Karpas-422 (cell line): ENCODE measurements at places on chromosomes 1 and 21. TPM values are rescaled to one million over a fixed set of nuclear protein-coding genes. Genes with fewer than 3 reads are reported as not detected.

GRCh38 chr1:160823296-160823695 lies 27.3 kb downstream of the LY9 start:
- H3K4me1 ChIP-seq, result no peaks in the 10 kb centered on the region
- no peak for DNase-seq
- no peaks in the 10 kb centered on the region for H3K27me3 ChIP-seq
- no peaks in the 10 kb centered on the region for H3K36me3 ChIP-seq
- H3K27ac ChIP-seq, result no peak overlapping the region

DNA sequence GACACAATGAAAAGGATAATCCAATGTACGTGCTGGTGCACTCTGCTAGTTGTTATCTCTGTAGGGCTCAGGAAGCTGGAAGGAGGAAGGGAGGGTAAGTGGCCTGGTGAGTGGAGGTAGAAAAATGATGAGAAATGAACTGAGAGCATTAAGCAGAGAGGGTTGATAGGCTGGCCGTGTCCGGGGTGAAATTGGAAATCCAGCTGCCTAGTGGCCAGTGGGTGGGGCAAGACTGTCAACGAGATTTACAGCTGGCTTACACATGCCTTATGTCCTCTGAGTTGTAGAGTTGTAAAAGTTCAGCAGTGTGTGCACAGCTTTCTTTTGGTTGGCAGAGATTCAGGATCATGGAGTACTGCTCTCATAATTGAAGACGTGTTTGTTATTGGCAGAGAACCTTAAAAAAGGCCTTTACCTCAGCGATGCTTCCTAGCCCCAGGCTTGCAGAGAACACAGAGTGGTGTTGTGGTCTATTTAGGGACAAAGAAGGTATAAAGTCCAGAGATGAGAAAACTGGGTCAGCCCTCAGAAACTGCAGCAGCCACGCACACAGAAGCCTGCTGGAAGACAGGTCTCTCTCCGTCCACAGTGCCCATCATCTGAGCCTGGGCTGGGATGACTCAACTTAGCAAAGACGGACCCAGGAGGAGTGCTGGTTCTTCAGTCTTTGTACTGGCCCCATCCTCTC lies 132.4 kb downstream of the EDEM3 start:
- no peaks in the 10 kb centered on the region for H3K4me1 ChIP-seq
- no peak overlapping the region for H3K4me3 ChIP-seq
- H3K36me3 ChIP-seq, result no peaks in the 10 kb centered on the region
- 0 out of 2 replicates have a peak, but pooled peaks cover 5% of the 10 kb centered on the region for H3K27me3 ChIP-seq

GRCh38 chr1:170375082-170375723 lies 156.8 kb upstream of the GORAB start:
- H3K4me3 ChIP-seq, result no peak overlapping the region
- DNase-seq, result no peak
- no peaks in the 10 kb centered on the region for H3K27me3 ChIP-seq
- H3K4me1 ChIP-seq, result no peaks in the 10 kb centered on the region
- H3K36me3 ChIP-seq, result no peaks in the 10 kb centered on the region

DNA sequence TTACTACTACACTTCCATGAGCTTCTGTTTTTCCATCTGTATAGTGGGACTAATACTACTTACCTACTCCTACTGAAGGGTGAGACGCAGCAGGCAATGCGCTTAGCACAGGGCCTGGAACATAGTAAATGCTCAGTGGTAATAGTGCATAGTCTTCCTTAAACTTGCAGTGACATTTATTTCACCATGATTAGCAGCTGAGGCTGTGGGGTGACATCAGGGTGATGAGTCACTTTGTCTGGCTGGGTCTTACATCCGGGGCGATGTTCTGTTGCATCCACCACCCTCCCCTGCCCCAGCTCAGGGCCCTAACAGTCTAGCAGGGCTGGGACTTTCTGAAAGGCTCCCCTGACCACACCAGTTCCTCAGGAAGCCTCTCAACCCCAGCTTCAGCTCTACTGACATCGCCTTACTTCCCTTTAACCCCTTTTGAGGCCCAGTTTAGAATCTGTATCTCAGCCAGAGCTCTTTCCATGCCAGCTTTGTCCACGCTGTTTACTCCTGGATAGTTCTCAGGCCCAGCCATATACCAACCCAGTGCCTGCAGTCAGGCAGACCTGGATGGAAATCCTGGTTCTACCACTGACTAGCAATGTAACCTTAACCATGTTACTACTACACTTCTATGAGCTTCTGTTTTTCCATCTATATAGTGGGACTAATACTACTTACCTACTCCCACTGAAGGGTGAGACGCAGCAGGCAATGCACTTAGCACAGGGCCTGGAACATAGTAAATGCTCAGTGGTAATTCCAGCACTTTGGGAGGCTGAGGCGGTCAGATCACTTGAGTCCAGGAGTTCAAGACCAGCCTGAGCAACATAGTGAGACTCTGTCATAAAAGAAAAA lies 66.3 kb downstream of the CD58 start:
- no peak for DNase-seq
- H3K4me1 ChIP-seq, result no peaks in the 10 kb centered on the region
- no peak overlapping the region for H3K27ac ChIP-seq
- H3K27me3 ChIP-seq, result no peaks in the 10 kb centered on the region

GRCh38 chr1:227459977-227460376 lies 103.4 kb upstream of the ZNF678 start:
- no peaks in the 10 kb centered on the region for H3K4me1 ChIP-seq
- no peak overlapping the region for H3K4me3 ChIP-seq
- H3K27me3 ChIP-seq, result no peaks in the 10 kb centered on the region
- H3K36me3 ChIP-seq, result no peaks in the 10 kb centered on the region

DNA sequence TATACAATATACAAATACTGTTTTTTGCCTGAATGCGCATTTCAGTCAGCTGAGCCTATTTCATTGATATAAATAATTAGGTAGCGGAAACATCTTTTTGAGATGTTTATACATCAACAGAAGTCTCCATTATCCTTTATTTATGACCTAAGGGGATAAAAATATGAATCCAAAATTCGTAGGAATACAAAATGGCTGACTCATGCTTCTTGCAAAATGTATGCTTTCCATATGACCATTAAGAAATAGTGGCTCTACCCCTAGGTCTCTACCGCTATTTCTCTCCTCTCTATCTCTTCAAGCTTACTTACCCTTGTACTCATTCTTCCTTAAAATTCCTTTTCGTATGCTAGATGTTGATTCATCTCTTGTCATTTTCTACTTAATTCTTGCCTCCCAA lies 338.4 kb upstream of the TMPRSS15 start:
- H3K27ac ChIP-seq, result no peak overlapping the region
- DNase-seq, result no peak
- H3K4me1 ChIP-seq, result no peaks in the 10 kb centered on the region
- H3K27me3 ChIP-seq, result no peaks in the 10 kb centered on the region

GRCh38 chr1:237851210-237851845 lies 39.4 kb downstream of the ZP4 start:
- no peaks in the 10 kb centered on the region for H3K36me3 ChIP-seq
- H3K4me1 ChIP-seq, result no peaks in the 10 kb centered on the region
- DNase-seq, result peak; percentile 83

GRCh38 chr1:33072707-33073106 lies 8.2 kb upstream of the AZIN2 start:
- no peak overlapping the region for H3K27ac ChIP-seq
- DNase-seq, result no peak
- no peaks in the 10 kb centered on the region for H3K27me3 ChIP-seq
- H3K4me3 ChIP-seq, result no peak overlapping the region

DNA sequence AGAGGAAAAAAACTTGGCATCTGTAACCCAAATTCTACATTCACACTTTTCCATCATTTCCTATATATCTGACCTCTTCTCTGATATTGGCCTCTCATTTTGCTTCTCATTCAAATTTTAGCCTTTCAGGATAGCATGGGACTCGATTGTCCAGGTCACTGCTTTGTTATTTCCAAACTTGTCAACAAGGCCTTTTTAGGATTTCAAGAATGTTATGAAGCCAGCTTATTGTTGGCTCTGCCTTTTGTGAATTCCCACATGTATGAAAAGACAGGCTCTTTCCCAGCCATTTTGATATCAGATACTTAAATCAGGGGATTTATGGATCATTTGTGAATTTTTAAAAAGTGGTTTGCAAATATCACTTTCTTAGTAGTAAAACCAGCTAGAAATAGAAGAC lies 663.5 kb downstream of the NCAM2 start:
- DNase-seq, result no peak
- no peaks in the 10 kb centered on the region for H3K36me3 ChIP-seq
- H3K27me3 ChIP-seq, result no peaks in the 10 kb centered on the region

DNA sequence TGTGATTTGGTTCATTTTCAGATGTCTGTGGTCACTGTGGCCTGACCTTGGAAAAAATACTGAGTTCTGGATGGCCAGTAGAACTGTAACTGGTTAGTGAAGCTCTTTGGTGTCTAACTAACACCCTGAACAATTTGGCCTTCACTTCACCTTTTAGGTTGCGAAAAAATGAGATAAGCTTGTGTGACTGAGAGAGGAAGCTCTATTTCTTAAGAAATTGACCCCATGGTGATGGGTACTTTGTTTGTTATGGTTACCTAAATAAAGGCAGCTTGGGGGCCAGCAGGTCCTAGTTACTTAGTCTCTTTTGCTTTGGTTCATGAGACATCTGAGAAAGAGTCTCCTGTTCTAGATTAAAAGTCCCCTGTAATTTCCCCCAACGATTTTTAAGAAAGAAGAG lies 181.6 kb downstream of the ZNF326 start:
- no peaks in the 10 kb centered on the region for H3K4me1 ChIP-seq
- no peak for DNase-seq
- H3K36me3 ChIP-seq, result no peaks in the 10 kb centered on the region

- no peaks in the 10 kb centered on the region for H3K36me3 ChIP-seq
- no peak overlapping the region for H3K27ac ChIP-seq
These were observed 129.7 kb upstream of the UBE2U start for GRCh38 chr1:64073705-64074104.

DNA sequence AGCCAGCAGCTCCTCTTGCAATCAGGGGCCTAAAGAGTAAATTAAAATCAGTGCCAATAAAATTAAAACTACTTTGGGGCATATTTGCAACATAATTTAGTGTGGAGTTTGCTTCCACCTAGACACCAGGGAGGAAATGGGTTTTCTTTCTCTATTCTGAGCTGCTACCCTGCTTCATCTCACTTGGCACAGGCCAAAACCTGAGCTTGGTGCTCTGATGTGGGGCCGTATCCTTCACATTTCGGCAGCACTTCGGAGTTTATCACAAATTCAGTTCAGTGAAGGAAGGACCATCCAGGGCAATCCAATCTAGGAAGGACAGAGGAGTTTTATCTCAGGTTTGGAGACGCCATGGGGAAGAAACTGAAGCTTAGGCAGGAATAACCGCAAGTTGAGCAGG lies 123.6 kb upstream of the SPATA6 start:
- no peaks in the 10 kb centered on the region for H3K36me3 ChIP-seq
- DNase-seq, result no peak
- H3K27ac ChIP-seq, result no peak overlapping the region
- H3K27me3 ChIP-seq, result no peaks in the 10 kb centered on the region
- H3K4me3 ChIP-seq, result no peak overlapping the region
- no peaks in the 10 kb centered on the region for H3K4me1 ChIP-seq

DNA sequence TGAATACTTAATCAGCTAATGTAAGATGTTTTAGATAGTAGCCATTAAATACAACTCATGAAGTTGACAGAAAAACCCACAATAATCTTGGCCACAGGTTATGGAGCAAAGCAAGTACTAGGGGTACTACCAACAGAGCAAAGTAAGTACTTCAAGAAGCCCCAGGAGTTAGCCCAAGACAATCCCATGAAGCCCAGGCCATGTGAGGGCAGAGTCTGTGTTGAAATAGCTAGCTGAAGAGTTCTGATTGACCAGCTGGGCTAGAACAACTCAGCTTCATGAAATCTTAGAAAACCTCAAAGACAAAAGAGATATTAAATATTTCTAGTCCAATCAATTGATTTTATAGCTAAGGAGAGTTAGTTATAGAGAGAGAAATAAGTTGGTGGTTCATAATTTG lies 212.9 kb upstream of the HOOK1 start:
- no peak for DNase-seq
- H3K4me1 ChIP-seq, result no peaks in the 10 kb centered on the region
- no peaks in the 10 kb centered on the region for H3K27me3 ChIP-seq
- H3K4me3 ChIP-seq, result no peak overlapping the region

DNA sequence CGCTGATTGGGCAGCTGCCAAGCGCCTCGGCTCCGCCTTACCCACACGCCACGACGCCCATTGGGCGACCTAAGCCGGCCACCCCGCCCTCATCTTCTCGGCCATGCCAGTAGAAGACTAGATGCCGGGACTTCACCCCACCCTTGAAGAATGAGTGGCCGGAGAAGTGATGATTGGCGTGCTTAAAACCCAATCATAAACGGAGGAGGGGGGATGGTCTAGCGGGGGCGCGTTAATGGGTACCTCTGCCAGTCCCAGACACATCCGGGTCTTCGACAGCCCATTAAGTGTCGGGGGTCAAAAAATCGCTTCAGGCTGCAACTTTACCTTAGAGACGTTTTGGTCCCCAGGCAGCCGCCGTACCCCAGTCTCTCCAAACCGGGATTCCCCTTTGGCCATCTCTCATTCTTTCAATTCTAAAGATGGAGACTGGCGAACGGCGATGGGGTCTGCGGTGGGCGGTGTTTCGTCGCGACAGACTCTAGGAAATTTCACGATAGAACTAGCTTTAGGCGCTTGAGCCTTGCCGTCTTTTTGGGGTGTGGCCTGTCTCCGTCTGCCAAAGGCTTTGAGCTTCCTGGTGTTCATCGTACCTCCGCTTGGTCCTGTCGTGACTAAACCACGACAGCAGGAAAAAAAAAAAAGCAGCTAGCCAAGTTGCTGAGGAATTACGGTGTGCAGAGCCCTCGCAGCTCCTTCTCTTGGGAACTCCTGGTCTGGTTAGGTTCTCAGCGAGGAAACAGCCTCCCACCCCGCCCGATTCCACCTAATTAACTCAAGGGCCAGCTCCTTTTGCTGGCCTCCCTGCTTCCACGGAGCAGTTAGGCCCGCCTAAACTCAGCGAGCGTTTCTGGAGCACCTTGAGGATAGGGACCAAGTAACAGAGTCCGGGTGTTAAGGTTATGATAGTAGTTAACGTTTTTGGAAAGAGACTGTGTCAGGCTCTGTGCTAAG lies at the start of gene GATAD2B:
Gene GATAD2B (minus strand): TSS at position 1 of the 954 bp plus-strand sequence. CDS start 94,625 bp downstream, outside the sequence.
- peaks cover 38% of the 10 kb centered on the region for H3K4me1 ChIP-seq
- H3K27me3 ChIP-seq, result no peaks in the 10 kb centered on the region
- peak within 1 kb of the TSS; percentile 91 for H3K27ac ChIP-seq

GRCh38 chr1:119884711-119885110 lies 11.6 kb downstream of the ADAM30 start:
- no peaks in the 10 kb centered on the region for H3K36me3 ChIP-seq
- no peaks in the 10 kb centered on the region for H3K4me1 ChIP-seq
- no peaks in the 10 kb centered on the region for H3K27me3 ChIP-seq
- no peak overlapping the region for H3K4me3 ChIP-seq

- no peaks in the 10 kb centered on the region for H3K27me3 ChIP-seq
- H3K4me1 ChIP-seq, result no peaks in the 10 kb centered on the region; the same call in 1 of the 2 replicates
- DNase-seq, result no peak
- H3K36me3 ChIP-seq, result peaks cover 14% of the 10 kb centered on the region
- no peak overlapping the region for H3K27ac ChIP-seq
These were observed 126.0 kb downstream of the KIAA0319L start for GRCh38 chr1:35431173-35431599.

DNA sequence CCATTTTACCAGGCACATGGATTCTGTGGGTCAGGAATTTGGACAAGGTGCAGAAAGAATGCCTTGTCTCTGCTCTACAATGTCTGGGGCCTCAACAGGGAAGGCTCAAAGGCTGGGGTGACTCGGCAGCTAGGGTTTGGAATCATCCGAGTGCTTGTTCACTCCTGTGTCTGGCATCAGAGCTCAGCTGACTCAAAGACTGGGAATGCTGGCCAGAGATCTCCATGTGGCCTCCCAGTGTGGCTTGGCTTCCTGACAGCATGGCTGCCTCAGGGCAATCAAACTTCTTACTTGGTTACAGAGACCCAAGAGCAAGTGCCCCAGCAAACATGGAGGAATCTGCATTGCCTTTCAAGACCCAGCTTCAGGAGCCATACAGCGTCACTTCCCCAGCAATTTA lies 110.5 kb downstream of the TOMM20 start:
- no peaks in the 10 kb centered on the region for H3K27me3 ChIP-seq
- no peaks in the 10 kb centered on the region for H3K36me3 ChIP-seq
- H3K4me3 ChIP-seq, result no peak overlapping the region
- H3K4me1 ChIP-seq, result peaks cover 4% of the 10 kb centered on the region
- no peak for DNase-seq

PGLYRP3 gene
- total RNA-seq, result not detected in 2 replicates

TIE1 gene
- total RNA-seq, result not detected in 2 replicates
